ENCODE measurements at places on chromosomes 2 and 18. TPM values are rescaled to one million over a fixed set of nuclear protein-coding genes. Genes with fewer than 3 reads are reported as not detected.

C2orf72 gene
- polyA plus RNA-seq: 4.0 TPM

TCF23 gene
- polyA plus RNA-seq: 0.42 TPM

ADD2 gene
- polyA plus RNA-seq: 7.5 TPM

GRCh38 chr18:40048886-40049650, 1906.0 kb upstream of the PIK3C3 start:
- no peak for DNase-seq

DNA sequence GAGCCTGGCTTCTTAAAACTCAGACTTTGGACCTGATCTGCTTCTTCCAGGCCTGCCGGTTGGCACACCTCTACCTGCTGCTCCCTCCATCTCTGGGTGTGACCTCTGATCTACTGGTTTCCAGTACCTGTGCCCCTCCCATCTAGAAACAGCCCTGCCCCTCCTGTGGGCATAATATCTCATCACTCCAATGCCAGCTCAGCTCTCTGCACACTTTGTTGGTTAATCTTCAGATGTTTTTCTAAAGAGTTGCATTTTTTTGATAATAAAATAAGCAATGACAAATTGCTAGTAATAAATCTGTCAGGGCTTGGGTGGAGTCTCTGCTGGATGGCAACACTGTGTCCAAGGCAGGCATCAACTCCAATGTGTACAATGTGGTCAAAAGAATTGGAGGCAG, 89.6 kb upstream of the PPP1CB start:
- no peak for DNase-seq

DNA sequence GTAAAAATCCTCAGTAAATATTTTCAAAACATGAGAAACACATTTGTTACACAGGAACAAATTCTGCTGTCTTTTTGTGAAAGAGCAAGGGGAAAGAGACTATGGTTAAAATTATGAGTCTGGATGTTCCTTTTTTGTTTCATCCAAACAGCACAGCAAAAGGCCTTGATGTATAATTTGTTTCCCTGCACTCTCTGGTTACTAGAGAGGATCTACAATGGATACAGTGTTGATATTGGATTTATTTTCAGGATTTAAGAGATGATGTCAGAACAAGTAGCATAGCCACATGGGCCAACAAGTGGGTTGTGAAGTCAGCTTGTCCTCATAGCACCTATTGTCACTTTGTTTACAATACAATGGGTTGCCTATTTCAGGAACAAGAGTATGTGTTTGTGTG, 11.3 kb upstream of the ERBB4 start:
- no peak for DNase-seq

- no peak for DNase-seq
These were observed 17.1 kb upstream of the VWC2L start for GRCh38 chr2:214393796-214394195.

- no peak for DNase-seq
These were observed 207.6 kb downstream of the MGAT5 start for GRCh38 chr2:134461511-134461910.

Measured in left renal cortex interstitium (tissue), 4 donors.